ENCODE measurements at places on chromosomes 12 and 14.

GRCh38 chr12:100520048-100520769, 46.5 kb downstream of the NR1H4 start:
- peaks cover 45% of the 10 kb centered on the region for H3K27me3 ChIP-seq
- no peak overlapping the region for H3K27ac ChIP-seq
- H3K4me3 ChIP-seq, result no peak overlapping the region
- no peaks in the 10 kb centered on the region for H3K4me1 ChIP-seq
- no peaks in the 10 kb centered on the region for H3K36me3 ChIP-seq

- peaks cover 8% of the 10 kb centered on the region for H3K4me1 ChIP-seq
- H3K27ac ChIP-seq, result no peak overlapping the region
- DNase-seq, result no peak
- H3K27me3 ChIP-seq, result no peaks in the 10 kb centered on the region
- H3K36me3 ChIP-seq, result no peaks in the 10 kb centered on the region
These were observed 27.9 kb upstream of the MYF6 start for GRCh38 chr12:80679346-80680131.

DNA sequence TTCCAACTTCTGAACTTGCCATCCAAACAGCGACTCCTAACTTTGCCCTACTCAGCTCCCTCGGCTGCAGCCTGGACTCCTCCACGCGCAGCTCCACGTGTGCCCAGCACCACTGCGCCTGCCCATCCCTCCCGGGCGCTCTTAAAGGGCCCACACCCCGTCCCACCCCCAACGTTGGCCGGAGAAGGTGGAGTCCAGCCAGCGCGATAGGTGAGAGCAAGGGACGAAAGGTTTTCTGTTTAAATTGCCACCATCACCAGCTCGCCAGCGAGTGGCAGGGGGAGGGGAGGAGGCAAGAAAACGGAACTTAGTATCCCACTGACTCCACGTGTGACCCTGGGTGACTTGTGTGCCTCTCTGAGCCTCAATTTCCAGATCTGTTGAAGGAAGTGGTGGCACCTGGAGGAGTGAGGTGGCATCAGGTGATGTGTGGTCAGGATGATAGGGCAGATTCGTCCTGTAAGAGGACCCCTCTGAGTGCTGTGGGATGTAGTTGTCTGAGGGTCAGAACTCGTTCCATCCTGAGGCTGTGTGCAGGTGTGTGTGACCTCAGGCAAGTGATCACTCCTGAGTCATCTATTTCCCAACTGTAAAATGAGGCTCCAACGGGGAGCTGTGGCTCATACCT, 59.7 kb downstream of the TRPV4 start:
- DNase-seq, result no peak
- peaks cover 7% of the 10 kb centered on the region for H3K27me3 ChIP-seq
- H3K4me1 ChIP-seq, result no peaks in the 10 kb centered on the region
- H3K27ac ChIP-seq, result no peak overlapping the region
- H3K4me3 ChIP-seq, result no peak overlapping the region
- no peaks in the 10 kb centered on the region for H3K36me3 ChIP-seq

DNA sequence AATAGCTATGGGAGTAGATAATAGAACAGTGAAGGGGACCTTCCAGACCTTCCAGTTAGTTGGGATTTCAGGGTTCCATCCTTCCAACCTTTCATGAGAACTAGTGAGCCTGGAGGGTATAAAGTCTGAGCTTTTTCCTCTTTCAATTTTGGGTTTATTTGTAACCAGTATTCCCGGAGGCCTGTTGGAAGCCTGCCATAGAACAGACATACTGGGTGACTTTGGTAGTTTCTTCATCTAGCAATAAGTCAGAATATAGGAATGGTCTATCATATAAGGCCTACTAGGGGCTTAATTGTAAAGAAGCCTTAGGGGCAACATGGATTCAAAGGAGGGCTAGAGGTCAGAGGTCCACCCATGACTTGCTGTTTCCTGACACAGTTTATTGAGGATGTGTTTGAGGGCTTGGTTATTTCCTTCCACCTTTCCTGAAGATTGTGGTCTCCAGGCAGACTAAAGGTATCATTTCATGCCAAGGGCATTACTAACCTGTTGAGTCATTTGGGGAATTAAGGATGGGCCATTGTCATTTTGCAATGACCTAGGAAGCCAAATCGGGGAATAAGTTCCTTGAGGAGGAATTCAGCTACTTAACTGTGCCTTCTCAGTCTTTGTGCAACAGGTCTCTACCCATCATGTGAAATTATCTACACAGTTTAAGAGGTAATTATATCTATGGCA, 410.3 kb downstream of the SLC6A15 start:
- no peak overlapping the region for H3K27ac ChIP-seq
- no peak overlapping the region for H3K4me3 ChIP-seq
- H3K4me1 ChIP-seq, result peaks cover 2% of the 10 kb centered on the region
- H3K36me3 ChIP-seq, result no peaks in the 10 kb centered on the region
- no peaks in the 10 kb centered on the region for H3K27me3 ChIP-seq

DNA sequence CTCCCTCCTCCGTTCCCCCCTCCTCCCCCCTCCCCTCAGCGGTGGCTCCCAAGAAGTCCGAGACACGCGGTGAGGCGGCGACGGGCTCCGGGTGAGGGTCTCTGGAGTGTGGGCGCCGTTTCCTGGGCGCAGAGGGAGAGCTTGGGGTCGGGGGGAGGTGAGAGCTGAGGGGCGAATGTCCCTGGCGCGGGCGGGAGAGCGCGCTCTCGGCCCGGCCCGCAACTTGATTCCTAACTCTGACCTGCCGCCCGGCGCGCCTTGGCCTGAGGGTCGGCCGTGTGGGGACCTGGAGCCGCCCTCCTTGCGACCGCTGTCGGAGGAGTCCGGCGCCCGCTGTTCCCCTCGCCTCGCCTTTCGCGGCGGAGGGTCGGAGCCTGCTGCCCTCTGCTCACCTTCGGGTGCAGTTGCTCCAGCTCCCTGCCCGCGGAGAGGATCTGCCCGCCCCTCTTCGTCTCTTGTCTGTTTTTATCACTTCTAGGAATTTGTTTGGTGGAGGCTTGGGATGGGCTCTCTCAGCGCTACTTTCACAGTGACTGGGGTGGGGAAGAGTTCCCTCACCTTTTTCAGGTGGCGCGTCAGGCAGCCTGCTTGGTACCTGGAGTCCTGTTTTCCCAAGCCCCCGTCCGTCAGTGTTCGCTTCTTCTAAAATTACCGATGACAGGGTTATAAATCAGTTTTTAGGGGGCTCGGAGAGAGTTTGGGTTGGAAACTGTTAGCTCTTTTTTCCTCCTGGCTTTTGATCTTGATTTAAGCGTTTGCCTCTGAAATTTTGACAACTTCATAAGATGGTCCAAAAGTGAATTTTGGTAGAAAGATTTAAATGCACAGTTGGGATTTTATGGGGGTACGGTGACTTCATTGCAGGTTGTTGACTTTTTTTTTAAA, 495 bp downstream of the ADIPOR2 start:
- peak overlapping the region; percentile 98 for H3K4me3 ChIP-seq
- peak overlapping the region; percentile 99 for H3K27ac ChIP-seq
- peaks cover 34% of the 10 kb centered on the region for H3K4me1 ChIP-seq

- H3K4me3 ChIP-seq, result no peak overlapping the region
- H3K27me3 ChIP-seq, result no peaks in the 10 kb centered on the region
- peaks cover 26% of the 10 kb centered on the region for H3K4me1 ChIP-seq
- DNase-seq, result no peak
These were observed 167.9 kb downstream of the FOXN3 start for GRCh38 chr14:89249065-89249695.

GRCh38 chr12:109734219-109735000, 20.8 kb downstream of the FAM222A start:
- DNase-seq, result peak; percentile 11
- H3K27me3 ChIP-seq, result peaks cover 51% of the 10 kb centered on the region
- H3K27ac ChIP-seq, result no peak overlapping the region
- H3K4me3 ChIP-seq, result no peak overlapping the region

DNA sequence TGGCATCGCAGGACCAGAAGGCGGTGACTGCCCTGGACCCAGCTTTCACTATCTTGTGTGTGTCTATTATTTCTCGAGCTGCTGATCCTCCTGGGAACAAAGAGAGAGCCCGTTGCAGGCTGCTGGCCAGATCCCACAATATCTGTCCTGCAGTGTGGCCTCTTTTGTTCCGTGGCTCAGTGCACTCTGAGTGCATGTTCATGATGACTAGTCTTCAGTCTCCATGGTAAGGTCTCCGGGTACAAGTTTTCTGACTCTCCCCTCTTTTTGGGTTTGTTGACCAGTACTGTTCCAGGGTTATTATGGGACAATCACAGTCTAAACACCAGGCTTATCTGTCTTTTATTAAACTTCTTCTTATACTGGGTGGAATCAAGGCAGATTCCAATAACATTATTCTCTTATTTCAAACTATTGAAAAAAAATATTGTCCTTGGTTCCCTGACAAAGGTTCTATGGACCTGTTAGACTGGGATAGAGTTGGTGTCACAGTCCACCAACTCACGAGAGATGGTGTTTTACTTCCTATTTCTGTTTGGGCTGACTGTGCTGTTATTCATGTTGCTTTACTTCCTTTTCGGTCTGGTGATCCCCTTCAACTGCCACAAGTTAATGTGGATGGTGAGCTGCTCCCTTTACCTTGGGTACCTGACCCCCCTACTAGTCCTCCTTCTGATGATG, 192.9 kb upstream of the ALG10B start:
- DNase-seq, result no peak
- H3K27ac ChIP-seq, result no peak overlapping the region
- no peaks in the 10 kb centered on the region for H3K27me3 ChIP-seq
- no peak overlapping the region for H3K4me3 ChIP-seq
- H3K36me3 ChIP-seq, result no peaks in the 10 kb centered on the region
- no peaks in the 10 kb centered on the region for H3K4me1 ChIP-seq

DNA sequence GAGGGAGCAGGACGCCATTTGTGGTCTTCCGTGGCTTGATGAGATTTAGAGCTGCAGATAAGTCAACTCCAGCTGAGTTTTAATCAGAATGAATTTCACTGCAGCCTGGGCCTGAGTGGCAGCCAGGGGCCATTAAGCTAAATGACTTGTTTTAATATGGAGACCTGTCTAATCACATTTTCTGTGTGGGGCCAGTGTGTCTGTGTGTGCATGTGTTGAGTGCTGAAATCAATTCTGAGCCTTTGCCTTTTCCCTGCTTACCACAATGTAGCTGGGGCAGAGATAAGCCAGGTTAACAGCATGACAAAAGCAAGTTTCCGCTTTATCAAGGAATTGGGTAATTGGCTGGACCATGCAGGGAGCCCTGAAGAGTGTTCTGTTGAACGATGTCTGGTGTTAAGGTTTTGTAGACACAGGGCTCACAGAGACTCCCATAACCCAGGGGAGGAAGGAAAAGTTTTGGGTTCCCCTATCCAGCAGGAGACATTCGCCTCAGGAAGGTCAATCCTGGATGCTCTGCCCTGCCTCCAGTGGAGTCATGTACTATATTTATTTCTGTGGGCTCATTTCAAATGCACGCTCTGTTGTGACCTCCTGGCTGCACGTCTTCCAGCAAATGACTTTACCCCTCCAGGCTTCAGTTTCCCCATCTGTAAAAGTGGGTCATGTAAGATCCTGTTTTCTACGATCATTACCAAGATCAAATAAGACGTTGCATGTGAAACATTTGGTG, 24.2 kb downstream of the RPH3A start:
- H3K27ac ChIP-seq, result no peak overlapping the region
- peaks cover 38% of the 10 kb centered on the region for H3K27me3 ChIP-seq
- H3K4me3 ChIP-seq, result no peak overlapping the region
- H3K4me1 ChIP-seq, result no peaks in the 10 kb centered on the region
- no peaks in the 10 kb centered on the region for H3K36me3 ChIP-seq

DNA sequence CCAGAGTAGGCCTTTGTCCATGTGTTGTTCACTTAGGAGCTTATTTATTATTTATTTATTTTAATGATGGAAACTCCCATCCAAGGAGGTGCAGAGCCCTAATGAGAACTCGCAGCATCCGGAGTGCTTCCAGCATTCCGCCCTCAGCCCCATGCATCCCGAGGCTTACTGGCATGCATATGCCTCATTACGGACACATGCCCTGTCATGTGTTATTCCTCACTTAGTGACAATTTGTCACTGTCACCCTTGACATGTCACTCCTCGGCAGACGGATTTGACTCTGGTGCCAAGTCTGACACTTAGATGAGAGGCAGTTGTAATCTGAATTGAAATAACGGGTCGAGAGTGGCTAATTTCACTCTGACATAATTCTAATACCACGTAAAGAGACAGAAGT, 132.8 kb downstream of the VRK1 start:
- H3K4me3 ChIP-seq, result no peak overlapping the region
- no peak for DNase-seq
- H3K4me1 ChIP-seq, result no peaks in the 10 kb centered on the region
- H3K36me3 ChIP-seq, result no peaks in the 10 kb centered on the region
- no peak overlapping the region for H3K27ac ChIP-seq

GRCh38 chr12:131280426-131280825, 326.7 kb downstream of the ADGRD1 start:
- peaks cover 16% of the 10 kb centered on the region for H3K27me3 ChIP-seq
- no peak overlapping the region for H3K27ac ChIP-seq
- no peak for DNase-seq
- H3K4me3 ChIP-seq, result no peak overlapping the region

DNA sequence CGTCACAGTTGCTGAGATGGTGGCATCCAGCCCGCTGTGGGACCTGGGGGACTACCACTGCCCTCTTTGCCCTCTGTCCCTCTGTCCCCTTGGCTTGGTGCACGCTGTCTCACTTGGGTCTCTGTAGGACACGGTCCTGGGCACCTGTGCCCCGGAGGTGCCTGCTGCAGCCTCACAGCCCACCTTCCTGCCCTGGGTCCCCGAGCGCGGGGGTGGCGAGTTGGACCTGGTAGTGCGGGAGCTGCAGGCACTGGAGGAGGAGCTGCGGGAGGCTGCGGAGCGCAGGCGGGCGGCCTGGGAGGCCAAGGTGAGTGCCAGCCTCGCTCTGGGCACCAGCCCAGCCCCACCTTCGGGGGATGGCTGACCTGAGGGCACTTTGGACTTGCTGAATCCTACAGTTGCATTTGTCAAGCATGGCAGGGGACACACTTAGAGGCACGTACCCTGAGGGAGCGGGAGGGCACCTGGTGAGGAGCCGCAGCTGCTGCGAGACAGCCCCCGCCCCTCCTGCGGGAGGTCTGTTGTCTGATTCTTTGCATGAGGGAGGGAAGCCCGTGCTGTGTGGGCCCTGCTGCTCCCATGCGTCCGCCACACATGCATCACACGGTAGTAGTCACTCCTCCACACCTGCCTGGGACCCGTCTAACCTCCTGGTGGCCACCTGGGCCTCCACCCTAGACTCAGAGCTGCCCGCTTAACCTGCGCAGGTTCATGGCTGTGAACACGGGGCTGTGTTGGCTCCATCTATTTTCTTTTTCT, 6.8 kb downstream of the TEDC1 start:
- H3K27ac ChIP-seq, result no peak overlapping the region
- no peak overlapping the region for H3K4me3 ChIP-seq
- no peaks in the 10 kb centered on the region for H3K27me3 ChIP-seq

DNA sequence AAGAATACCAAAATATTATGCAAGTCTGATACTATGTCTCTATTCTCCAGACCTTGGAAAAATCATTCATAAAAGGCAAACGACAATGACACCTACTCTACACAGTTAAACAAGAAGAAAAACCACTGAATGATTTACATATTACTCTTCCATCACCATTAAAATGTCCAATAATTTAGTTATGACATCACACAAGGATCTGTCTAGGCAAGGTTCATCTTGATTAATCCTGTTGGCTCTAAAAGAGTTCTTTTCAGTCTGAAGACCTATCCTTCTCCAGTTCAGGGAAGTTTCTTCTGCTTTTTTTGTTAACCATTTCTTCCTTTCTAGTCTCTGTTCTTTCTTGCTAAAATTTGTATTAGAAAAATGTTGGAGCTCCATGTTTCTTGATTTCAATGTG, 64.0 kb downstream of the OSBPL8 start:
- no peak overlapping the region for H3K27ac ChIP-seq
- no peak for DNase-seq
- H3K27me3 ChIP-seq, result no peaks in the 10 kb centered on the region
- H3K4me3 ChIP-seq, result no peak overlapping the region
- no peaks in the 10 kb centered on the region for H3K4me1 ChIP-seq

GRCh38 chr14:96297000-96297399, 41.0 kb downstream of the BDKRB1 start:
- H3K4me3 ChIP-seq, result no peak overlapping the region
- peaks cover 17% of the 10 kb centered on the region for H3K36me3 ChIP-seq
- DNase-seq, result no peak
- H3K27me3 ChIP-seq, result no peaks in the 10 kb centered on the region
